ENCODE measurements at places on chromosomes 2 and 18. TPM values are rescaled to one million over a fixed set of nuclear protein-coding genes. Genes with fewer than 3 reads are reported as not detected.

The AQP12A gene
- total RNA-seq = not detected

The TSPYL6 gene
- not detected for total RNA-seq

The TMEM87B gene
- 20.7 TPM for total RNA-seq

The RASGRP3 gene
- 13.9 TPM for total RNA-seq

The SULT1C2 gene
- not detected for total RNA-seq

The RAPGEF4 gene
- 1.0 TPM for total RNA-seq

The TNFAIP6 gene
- total RNA-seq = not detected

The ELP2 gene
- total RNA-seq = 73.4 TPM

The TBR1 gene
- 0.05 TPM for total RNA-seq

The MARCHF4 gene
- total RNA-seq = not detected

The MRPL53 gene
- 111 TPM for total RNA-seq

The ALPI gene
- not detected for total RNA-seq

The LCLAT1 gene
- total RNA-seq = 23.4 TPM

The FEZ2 gene
- total RNA-seq = 20.6 TPM

The RNPEPL1 gene
- total RNA-seq = 115 TPM

Measured in T-helper 1 cell treated with Interleukin-12 subunit alpha and Interleukin-12 subunit beta and Interleukin-4 antibody, amounts not matched to agents 30 ng/mL and 1 ng/mL, for 36 hours (primary cell).